ENCODE measurements at places on chromosomes 16 and 17.

- DNase-seq, result no peak
Observed at GRCh38 chr17:48568499-48569239, 9.5 kb downstream of the HOXB4 start.

GRCh38 chr17:79850571-79851460, 11.6 kb upstream of the CBX4 start:
- DNase-seq, result peak; percentile 88

DNA sequence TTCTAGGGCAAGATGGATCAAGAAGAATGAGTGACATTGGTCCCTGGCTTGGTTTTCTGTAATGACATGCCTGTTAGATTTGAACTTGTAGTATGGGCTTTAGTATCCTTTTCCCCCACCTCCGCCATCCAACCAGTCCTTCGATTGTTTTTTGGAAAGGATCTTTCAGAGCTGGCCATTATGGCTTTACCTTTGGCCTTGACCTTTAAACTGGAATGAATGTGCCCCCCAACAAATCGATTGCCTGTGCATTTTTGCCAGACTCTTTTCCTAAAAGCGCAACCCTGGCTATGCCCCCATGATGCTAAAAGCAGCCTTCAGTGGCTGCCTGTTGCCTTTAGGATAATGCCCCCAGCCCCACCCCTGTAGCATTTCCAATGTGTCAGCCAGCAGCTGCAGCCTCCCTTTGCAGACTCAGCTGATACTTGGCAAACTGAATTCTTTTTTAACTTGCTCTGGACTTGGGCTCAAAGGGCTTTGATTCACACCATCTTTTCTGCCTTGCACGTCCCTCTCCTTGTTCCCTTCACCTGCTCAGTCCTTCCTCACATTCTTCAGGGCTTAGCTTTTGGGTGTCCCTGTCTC, 4.0 kb downstream of the GPRC5C start:
- DNase-seq, result no peak

DNA sequence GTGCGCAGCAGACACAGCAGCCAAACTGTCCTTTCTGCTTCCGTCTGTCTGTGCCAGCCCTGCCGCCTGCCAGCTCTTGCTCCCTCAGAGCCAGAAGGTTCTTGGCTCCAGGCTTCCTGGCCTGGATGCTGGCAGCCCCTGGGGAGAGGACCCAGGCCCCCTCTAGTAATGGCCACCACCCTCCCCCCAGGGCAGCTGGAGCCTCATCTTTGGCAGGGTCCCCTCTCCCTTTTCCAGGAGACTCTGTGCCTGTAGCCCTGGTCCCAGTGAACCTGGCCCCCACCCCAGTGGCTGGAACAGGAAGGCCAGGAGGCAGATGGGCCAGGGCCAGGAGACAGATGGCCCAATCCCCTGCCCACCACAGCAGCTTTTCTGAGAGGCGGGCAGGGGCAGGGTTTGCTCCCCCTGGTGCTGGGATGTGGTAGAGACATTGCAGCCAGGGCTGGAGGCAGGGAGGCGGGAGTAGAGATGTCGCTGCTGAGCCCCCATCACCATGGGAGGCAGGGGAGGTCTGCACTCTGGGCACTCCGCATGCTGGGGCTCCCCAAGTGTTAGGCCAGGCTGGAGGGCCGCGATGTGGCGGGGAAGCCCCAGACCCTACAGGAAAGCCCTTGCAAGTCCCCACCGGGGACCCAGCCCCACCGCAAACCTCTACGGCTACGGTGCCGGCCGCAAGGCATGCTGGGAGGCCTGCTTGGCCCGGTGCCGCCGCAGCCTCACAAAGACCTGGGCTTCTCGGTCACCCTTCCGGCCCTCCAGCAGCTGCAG, 16.7 kb downstream of the UNC13D start:
- DNase-seq, result peak; percentile 73

- no peak for DNase-seq
Observed at GRCh38 chr17:55327225-55328088, 62.7 kb downstream of the HLF start.

- no peak for DNase-seq
Observed at GRCh38 chr17:1894753-1895339, 65.0 kb downstream of the RPA1 start.

GRCh38 chr16:67241008-67241900, 6.0 kb downstream of the FHOD1 start:
- peak; percentile 92 for DNase-seq

DNA sequence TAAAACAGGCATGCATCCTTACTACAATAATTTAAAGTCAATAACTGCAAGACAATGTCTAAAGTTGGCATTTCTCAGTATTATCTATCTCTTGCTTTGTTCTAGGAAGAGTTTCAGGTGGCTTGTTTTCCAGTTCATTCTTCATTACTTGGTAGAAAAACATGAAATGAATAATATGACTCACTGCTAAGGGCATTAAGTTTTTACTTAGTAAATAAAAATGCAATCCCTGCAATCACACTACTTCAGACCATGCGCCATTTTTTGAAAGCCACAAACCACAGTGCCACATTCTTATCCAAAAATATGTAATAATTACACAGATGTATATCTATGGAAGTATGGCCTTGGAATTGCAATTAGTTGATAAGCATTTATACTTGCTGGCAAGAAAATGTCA, 55.4 kb downstream of the CREBBP start:
- DNase-seq, result peak; percentile 85

GRCh38 chr16:54821731-54822130, 108.9 kb upstream of the IRX5 start:
- DNase-seq, result no peak

- DNase-seq, result no peak
Observed at GRCh38 chr17:64107500-64108236, 22.3 kb downstream of the ERN1 start.

- DNase-seq, result no peak
Observed at GRCh38 chr17:73867056-73867455, 222.8 kb upstream of the SDK2 start.

DNA sequence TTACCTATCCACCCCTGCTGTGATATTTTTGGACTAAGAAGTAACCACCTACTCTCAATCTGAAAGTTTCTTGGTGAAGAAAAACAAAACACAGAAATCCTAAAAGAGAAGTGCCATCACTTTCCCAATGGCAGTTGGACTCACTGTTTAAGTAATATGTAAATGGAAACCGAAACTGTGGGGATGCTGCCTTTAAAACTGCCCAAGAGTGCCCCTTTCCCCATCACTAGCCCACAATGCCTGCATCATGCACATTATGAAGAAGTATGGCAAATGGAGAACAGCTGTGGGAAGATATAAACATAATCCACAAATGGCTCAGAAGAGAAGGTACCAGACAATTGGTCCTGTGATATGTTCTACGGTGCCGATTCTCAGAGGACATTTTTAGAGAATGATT, 33.5 kb upstream of the SLC6A2 start:
- DNase-seq, result no peak

GRCh38 chr16:23368469-23368868, 66.4 kb downstream of the SCNN1B start:
- no peak for DNase-seq

GRCh38 chr17:82930043-82930923, 90.5 kb upstream of the ZNF750 start:
- DNase-seq, result no peak

- no peak for DNase-seq
Observed at GRCh38 chr16:81376880-81377279, 62.1 kb downstream of the GAN start.

GRCh38 chr17:64230791-64231408, 32.2 kb downstream of the TEX2 start:
- DNase-seq, result peak; percentile 93

Data from fibroblast of skin of scalp (primary cell).